Right ventricle myocardium inferior (tissue), 1 donor: ENCODE measurements at places on chromosomes 3 and 15. TPM values are rescaled to one million over a fixed set of nuclear protein-coding genes. Genes with fewer than 3 reads are reported as not detected.

DNA sequence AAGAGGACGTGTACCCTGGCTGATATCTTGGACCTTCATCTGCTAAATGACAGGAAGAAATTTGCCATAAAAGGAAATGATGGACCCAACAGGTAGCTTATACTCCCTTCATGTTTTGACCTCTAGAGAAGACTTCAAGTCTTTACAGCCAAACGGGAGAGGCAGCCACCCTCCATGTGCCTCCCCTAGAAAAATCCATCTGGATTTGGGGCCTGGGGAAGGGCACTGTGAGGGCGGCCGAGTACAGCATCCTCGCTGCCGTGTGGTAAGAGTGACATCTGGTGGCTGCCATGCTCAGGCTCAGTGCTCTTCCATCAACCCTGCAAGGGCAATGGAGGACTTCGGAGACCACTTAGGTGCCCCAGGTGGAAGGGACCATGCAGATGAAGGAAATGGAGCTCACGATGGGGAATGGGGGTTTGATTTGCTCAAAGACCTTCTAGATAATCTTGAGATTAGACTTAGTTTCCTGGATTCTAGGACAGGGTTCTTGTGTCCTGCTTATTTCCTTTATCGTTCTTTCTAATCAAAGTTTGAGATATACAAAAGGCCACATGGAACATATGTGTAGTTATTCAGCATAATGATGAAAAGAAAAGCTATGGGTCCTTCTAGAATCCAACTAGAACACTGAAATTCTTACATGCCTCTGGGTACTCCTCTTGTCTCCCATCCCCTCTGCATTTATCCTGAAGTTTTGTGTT is 44.4 kb downstream of the AQP9 start:
- DNase-seq, result no peak

- no peak for DNase-seq
Observed at GRCh38 chr15:78604420-78604819, 16.4 kb downstream of the CHRNA3 start.

GRCh38 chr3:141846050-141846433 is 30.4 kb upstream of the ATP1B3 start:
- no peak for DNase-seq

- no peak for DNase-seq
Observed at GRCh38 chr15:101433396-101433795, 56.1 kb downstream of the PCSK6 start.

GRCh38 chr3:25901796-25902195 is 111.9 kb downstream of the OXSM start:
- no peak for DNase-seq

ITGA11 gene
- 32.6 TPM for total RNA-seq

P2RY1 gene
- 10.1 TPM for total RNA-seq
